NCI-H345 (cell line): ENCODE measurements at places on chromosomes 5 and 9.

GRCh38 chr9:99803694-99804093 lies 18.0 kb upstream of the NR4A3 start:
- DNase-seq: no peak

GRCh38 chr9:96382175-96382574 lies 1.3 kb downstream of the SLC35D2 start:
- DNase-seq: no peak

DNA sequence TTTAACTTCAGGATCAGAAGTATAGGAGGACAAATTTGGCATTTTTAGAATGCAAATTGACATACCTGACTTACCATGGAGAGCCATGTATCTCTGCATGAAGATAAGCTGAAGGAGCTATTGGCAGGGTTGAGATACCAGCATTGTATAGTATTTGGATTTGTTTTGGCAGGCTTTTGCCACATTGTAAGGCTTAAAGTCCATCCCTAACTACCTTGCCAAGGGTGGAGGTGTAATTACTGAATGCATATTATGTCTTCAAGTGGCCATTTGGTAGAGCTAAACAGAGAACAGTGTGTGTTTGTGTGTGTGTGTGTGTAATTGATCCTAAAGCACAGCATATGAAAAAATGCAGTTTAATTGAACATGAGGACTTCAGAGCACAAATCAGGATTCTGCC lies 324.7 kb downstream of the FAM170A start:
- DNase-seq: no peak

- DNase-seq: no peak
These were observed 32.0 kb downstream of the EHMT1 start for GRCh38 chr9:137650779-137651178.

DNA sequence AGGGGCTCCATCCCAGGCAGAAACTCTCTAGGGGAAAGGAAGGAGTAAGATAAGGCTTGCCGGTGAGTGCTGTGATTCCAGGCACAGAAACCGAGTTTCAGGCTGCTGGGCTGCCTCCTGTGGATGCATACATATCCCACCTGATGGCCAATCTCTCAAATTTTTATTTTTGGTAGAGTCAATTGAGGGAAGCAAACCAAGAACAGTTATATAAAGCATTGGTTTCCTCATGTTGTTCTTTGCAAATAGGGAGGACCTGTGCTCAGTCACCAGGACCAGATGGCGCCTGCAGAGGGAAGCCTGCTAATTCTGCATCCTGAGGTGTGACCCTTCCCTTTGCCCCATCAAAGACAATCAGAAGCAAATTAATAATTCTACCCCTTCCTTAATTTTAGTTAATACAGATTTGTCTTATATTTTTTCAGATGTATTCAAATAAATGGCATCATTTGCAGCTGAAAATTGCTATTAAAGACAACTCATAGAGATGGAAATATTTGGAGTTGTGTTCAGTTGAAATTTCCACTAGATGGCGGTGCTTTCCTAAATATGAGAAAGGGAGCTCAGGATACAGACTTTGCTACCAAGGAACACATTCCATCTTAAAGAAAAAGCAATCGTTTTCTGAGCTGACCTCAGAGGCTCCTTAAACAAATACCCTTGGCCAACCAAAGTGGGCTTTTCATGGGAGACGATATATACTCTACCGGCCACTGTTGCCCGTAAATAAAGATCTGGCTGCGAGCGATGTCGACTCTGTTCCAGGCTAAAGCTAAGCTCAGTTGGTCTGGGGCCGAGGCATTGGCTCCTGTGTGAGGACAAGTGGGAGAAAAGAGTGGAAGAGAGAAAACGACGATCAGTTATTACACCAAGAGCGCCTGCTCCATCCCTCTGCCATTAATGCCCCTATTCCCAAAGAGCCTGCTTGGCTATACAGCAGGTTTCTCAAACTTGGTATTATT lies 225.7 kb upstream of the KLF9 start:
- peak; percentile 60 for DNase-seq

GRCh38 chr9:76894198-76894597 lies 11.7 kb downstream of the PRUNE2 start:
- DNase-seq: no peak

DNA sequence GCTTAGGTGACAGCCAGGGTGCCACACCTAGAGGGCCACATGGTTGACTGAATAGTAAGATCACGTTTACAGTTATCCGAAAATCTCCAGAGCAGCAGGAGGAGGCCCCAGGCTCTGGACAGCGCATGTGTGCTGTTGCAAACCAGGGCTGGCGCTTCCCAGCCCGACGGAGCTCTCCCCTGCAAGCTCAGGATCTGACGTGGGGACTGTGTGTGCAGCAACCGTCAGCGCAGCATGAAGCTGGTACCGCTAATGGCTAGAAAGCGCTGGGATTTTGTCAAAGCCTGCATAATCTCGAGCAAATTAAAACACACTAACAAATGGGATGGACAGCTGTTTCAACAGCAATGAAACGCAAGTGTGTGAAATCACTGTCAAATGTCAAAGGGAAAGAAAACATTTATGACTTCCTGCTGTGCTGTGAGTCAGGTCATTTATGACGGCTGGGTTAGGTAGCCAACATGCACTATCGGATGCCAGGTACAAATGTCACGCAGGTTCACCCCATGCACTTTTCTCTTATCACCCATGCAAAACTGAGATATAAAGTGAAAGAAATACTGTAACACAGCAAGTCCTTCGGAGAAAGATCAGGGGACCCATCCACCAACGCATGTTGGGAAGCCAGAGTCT lies 7.5 kb downstream of the SURF4 start:
- peak; percentile 61 for DNase-seq

- no peak for DNase-seq
These were observed 18.1 kb downstream of the TCF7 start for GRCh38 chr5:134132372-134133187.

DNA sequence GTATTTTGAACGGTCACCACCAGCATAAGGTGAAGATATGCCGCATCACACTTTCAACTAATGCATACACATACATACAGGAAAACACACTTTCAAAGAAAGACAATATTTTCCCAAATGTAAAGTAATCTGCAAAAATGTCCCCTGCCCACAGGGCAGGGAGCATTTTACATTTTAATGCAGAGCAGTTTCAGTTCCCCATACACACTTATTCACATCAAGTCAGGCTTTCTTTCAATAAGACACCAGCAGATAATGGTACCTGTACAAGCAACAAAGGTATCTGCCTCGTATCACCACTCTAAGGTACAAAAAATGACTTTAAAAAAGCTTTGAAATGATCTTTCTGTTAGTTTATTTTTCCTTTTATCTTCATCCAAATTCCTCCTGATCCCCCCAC lies 247.1 kb upstream of the CCNG1 start:
- no peak for DNase-seq

DNA sequence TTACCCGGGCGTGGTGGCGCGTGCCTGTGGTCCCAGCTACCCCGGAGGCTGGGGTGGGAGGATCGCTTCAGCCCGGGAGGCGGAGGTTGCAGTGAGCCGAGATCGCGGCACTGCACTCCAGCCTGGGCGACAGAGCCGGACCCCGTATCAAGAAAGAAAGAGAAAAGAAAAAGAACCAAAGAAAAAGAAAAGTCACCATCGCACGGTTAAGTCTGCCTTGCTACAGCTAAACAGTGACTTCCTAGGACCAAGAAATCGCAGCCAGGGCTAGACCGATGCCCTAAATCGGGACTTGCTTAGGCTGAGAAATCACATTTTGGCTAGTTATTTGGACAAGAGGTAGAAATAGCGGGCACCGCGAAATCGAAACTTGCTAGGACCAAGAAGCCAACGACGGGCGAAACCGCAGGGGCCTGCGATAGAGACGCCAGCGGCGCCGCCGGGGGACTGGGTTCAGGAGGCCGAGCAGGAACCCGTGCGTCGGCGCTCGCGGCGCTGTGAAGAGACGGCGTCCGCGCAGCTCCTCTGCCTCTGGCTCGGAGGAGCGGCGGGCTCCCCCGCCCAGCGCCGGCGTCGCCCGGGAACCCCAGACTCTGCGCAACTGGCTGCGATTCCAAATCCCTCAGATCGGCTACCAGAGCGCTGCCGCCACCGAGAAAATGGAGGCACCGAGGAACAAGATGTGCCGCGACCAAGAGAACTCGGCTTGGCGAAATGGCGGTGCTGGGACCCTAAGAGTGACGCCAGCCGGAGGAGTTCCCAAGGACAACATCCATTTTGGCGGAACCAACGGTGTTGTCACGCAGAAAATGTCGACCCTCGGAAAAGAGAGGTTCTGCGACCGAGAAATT lies 26.1 kb upstream of the ANXA2R start:
- DNase-seq: peak; percentile 71

- no peak for DNase-seq
These were observed 67.5 kb downstream of the SEMA6A start for GRCh38 chr5:116507051-116507537.

DNA sequence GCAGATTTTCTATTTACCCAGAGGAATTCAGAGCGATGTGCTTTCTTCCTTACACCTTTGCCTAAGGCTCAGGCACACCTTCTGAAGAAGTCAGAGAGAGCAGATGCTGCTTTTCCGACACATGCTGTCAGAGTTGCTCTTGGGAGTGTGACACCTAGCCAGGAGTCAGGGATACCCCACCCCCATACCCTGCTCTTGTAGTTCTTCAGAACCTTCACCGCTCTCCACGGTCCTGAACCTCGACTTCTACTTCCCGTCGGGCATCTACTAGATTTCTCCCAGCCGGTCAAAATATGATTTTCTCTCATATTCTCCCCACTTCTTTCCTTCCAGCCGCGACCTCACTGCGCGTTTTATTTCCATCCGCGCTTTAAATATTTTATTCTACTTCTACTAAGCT lies 1.7 kb downstream of the GRIN3A start:
- DNase-seq: no peak

DNA sequence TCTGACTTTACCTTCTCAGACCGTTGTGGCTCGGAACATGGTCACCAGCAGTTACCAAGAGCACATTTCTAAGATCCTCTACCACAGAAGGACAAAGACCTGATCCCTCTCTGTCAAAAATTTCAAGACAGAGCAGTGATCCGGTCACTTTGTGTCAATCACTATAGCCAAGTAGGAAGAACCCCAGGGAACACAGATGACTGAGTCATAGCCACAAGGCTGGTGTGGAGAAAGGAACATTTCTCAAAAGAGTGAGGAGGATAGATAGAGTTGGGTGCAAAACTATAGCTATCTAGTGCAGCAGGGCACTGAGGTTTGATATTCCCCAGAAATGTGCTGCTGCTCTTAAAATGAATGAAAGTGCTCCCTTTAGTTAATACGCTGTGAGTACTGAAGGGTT lies 130.7 kb upstream of the SMIM23 start:
- no peak for DNase-seq

DNA sequence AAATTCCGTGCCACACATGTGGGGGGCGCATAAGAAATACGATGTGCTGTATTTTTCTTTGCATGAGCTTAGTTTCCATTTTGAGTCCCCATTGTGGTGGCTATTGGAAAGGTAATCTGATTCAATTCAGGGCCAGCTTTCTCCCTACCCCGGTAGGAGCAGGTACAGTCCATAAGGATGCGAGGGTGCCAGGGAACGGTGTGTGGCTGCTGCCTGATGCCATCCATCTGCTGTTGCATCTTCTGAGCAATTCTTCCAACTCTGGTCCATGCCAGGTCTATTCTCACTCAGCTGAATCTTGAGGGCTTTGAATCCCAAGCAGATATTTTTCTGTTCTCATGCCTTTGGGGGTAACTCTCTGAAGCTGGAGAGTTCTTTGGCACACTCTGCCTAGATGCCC lies 392.7 kb downstream of the AGTPBP1 start:
- no peak for DNase-seq

DNA sequence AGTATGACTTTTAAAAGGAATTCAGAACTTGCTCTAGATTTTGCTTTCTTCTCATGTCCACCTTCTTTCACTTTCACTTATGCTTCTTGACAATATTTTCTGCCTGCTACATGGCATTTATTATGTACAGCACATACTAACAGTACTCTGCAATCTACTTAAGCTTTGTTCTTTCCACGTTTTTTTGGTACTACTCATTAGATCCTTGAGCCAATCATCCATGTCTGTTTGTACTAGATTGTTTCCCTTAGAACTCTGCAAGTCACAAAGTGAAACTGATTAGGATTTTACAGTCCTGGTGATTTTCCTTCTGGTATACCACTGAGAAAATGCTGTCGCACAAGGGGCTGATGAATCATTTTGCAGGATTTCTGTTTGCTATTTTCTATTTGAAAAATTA lies 78.3 kb downstream of the PARP8 start:
- DNase-seq: no peak

DNA sequence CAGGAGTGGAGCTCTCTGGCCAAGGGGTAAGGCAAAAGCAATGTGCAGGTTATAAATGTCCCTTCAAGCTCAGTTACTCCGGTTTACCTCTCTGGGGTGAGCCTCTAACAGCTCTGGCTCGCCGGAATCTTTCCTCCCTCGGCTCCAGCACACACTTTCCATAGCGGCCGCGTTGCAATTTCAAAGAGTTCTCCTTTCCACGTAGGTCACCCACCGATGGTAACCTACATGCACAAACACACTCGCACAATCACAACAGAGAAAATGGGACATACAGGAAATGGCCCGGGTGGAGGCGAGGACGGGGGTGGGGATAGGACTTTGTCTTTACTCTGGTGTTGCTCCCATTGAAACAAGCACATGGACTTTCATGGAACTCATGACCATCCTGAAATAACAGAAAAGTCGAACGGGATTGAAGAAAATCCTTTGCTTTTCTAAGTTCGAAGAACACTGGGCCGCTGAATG lies 1.2 kb downstream of the LHFPL2 start:
- DNase-seq: no peak

GRCh38 chr5:108634617-108635288 lies 112.9 kb upstream of the FER start:
- DNase-seq: no peak

- DNase-seq: no peak
These were observed 407.0 kb downstream of the ENC1 start for GRCh38 chr5:74233571-74233970.

GRCh38 chr5:74895906-74896305 lies 29.7 kb upstream of the FAM169A start:
- DNase-seq: no peak

- peak; percentile 96 for DNase-seq
These were observed 584.0 kb downstream of the ACTL7B start for GRCh38 chr9:108271646-108272348.

- DNase-seq: no peak
These were observed 48.0 kb upstream of the FBXL7 start for GRCh38 chr5:15452030-15452429.

DNA sequence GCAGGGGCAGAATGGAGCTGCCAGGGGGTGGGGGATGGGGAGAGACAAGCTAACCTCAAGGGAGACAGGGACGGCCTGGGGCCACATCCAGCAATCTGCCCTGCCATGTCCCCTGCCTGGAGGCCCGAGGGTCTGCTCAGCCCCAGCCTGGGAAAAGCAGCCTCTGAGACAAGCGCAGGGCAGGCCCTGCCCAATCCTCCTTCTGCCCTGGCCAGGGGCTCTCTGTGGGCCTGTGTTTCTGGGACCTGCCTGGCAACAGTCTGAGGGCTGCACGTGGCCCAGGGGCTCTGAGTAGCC lies 13.9 kb upstream of the QSOX2 start:
- DNase-seq: no peak

DNA sequence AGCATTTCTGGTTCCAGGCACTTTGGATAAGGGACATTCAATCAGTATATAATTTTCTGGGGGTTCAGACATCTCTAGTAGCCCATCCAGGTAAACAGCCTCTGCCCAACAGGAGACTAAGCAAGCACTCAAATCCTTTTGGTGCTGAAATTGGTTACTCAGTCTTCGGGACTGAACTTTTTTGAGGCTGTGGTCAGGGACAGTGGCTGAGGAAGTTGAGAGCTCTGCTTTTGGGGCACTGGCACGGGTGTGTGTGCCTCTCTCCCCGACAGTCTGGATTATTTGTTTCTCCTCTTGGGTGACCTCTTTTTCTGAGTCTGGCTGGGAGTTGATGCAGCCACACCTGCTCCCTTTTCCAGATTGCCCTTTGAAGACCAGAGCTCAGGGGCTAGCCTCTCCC lies 47.6 kb downstream of the ACER2 start:
- no peak for DNase-seq
